ENCODE measurements at places on chromosomes 3 and 15. TPM values are rescaled to one million over a fixed set of nuclear protein-coding genes. Genes with fewer than 3 reads are reported as not detected.

The P2RY1 gene
- total RNA-seq: 0.36 TPM

The GOLGA8T gene
- total RNA-seq: 1.6 TPM

The CSPG5 gene
- total RNA-seq: 1.2 TPM

The SLCO3A1 gene
- total RNA-seq: 24.7 TPM

The LTF gene
- total RNA-seq: not detected

The C3orf80 gene
- 2.3 TPM for total RNA-seq

The KNG1 gene
- total RNA-seq: not detected

The LNP1 gene
- total RNA-seq: 0.85 TPM

The SENP2 gene
- 16.5 TPM for total RNA-seq

The PPM1L gene
- total RNA-seq: 0.84 TPM

The GRAMD2A gene
- total RNA-seq: not detected

The MAGEL2 gene
- not detected for total RNA-seq

The UPK1B gene
- 10.7 TPM for total RNA-seq

The KCNAB1 gene
- not detected for total RNA-seq

The CELF6 gene
- total RNA-seq: not detected

The LYSMD4 gene
- total RNA-seq: 3.1 TPM

The UCN2 gene
- total RNA-seq: 9.3 TPM

The PTH1R gene
- total RNA-seq: 0.37 TPM

The ST3GAL6 gene
- 1.9 TPM for total RNA-seq

The PAK6 gene
- total RNA-seq: 0.19 TPM

The ZKSCAN7 gene
- not detected for total RNA-seq

The FGD5 gene
- total RNA-seq: not detected

The C3orf85 gene
- total RNA-seq: not detected

The LRTM1 gene
- total RNA-seq: not detected

Data from A549 treated with CpdA at 1 μM for 4 hours (cell line).